IMR-90 (cell line): ENCODE measurements at places on chromosomes 6 and 20. TPM values are rescaled to one million over a fixed set of nuclear protein-coding genes. Genes with fewer than 3 reads are reported as not detected.

Gene MUC22
- total RNA-seq: not detected in 2 replicates

DNA sequence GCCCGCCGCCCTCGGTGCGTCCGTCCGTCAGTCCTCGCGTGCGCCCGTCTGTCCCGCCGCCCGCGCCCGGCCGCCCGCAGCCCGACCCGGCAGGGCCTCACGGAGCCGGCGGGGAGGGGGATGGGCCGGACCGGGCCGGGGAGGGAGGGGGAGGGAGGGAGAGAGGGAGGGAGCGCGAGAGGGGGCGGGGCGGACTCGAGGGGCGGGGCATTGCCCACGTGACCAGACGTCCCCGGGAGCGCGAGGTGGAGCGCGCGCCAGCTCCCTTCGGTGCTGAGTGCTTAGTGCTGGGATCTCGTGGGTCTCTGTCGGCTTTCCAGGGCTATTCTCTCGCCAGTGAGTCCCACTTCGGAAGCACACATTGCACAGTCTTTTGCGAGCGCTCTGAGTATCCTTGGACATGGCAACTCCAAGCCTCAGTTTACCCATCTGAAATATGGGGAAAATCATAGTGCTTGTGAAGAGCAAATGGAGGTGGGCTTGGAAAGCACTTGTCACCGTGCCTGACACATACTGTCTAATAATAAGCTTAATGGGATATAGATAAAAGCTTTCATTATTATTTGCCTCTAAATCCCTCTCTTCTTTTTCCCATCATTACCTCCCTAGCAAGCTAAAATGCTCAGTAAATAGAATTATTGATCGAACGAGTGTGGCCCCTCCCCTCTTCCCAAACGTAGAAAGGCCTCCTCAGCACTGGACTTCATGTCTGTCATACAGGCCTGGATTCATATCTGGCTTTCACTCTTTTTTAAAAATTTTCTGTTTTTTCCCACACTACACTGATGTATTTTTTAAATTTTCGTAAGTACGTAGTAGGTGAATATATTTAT, at the start of gene NCOA6:
NCOA6 (minus strand) TSS at position 122 of the 833 bp plus-strand sequence. CDS start 43,296 bp downstream, outside the sequence.
- DNase-seq: peak; percentile 74
- H3K27me3 ChIP-seq: no peaks in the 10 kb centered on the region; the same call in none of the 2 replicates

GRCh38 chr6:158627168-158627939, 17.2 kb downstream of the DYNLT1 start:
- DNase-seq: no peak
- H3K36me3 ChIP-seq: peaks cover 38% of the 10 kb centered on the region
- H3K4me1 ChIP-seq: peaks cover 12% of the 10 kb centered on the region
- H3K27ac ChIP-seq: no peak overlapping the region
- no peak overlapping the region for H3K4me3 ChIP-seq
- H3K27me3 ChIP-seq: no peaks in the 10 kb centered on the region

GRCh38 chr6:76803038-76803580, 660.2 kb downstream of the HTR1B start:
- H3K4me3 ChIP-seq: no peak overlapping the region
- no peak overlapping the region for H3K27ac ChIP-seq
- no peaks in the 10 kb centered on the region for H3K36me3 ChIP-seq
- DNase-seq: no peak
- no peaks in the 10 kb centered on the region for H3K27me3 ChIP-seq
- no peaks in the 10 kb centered on the region for H3K4me1 ChIP-seq

GRCh38 chr6:121236984-121237383, 97.3 kb downstream of the TBC1D32 start:
- H3K27ac ChIP-seq: no peak overlapping the region
- H3K4me1 ChIP-seq: no peaks in the 10 kb centered on the region
- H3K36me3 ChIP-seq: no peaks in the 10 kb centered on the region; the same call in 1 of the 2 replicates
- H3K4me3 ChIP-seq: no peak overlapping the region
- DNase-seq: no peak

GRCh38 chr20:50953196-50953595, 5.1 kb downstream of the DPM1 start:
- H3K27me3 ChIP-seq: no peaks in the 10 kb centered on the region
- DNase-seq: no peak
- H3K4me1 ChIP-seq: peaks cover 2% of the 10 kb centered on the region; the same call in 1 of the 2 replicates
- H3K4me3 ChIP-seq: no peak overlapping the region
